ENCODE measurements at places on chromosomes 5 and 9. TPM values are rescaled to one million over a fixed set of nuclear protein-coding genes. Genes with fewer than 3 reads are reported as not detected.

The TRIM36 gene
- 0.76 TPM for polyA plus RNA-seq

The WDR38 gene
- polyA plus RNA-seq, result not detected

The ARL14EPL gene
- polyA plus RNA-seq, result not detected

The GMCL2 gene
- not detected for polyA plus RNA-seq
